ENCODE measurements at places on chromosomes 12 and 14.

- H3K4me1 ChIP-seq: peaks cover 9% of the 10 kb centered on the region
- H3K27ac ChIP-seq: no peak overlapping the region
- no peak overlapping the region for H3K4me3 ChIP-seq
- no peaks in the 10 kb centered on the region for H3K27me3 ChIP-seq
Measured at GRCh38 chr14:35159742-35160409, 37.5 kb downstream of the PRORP start.

DNA sequence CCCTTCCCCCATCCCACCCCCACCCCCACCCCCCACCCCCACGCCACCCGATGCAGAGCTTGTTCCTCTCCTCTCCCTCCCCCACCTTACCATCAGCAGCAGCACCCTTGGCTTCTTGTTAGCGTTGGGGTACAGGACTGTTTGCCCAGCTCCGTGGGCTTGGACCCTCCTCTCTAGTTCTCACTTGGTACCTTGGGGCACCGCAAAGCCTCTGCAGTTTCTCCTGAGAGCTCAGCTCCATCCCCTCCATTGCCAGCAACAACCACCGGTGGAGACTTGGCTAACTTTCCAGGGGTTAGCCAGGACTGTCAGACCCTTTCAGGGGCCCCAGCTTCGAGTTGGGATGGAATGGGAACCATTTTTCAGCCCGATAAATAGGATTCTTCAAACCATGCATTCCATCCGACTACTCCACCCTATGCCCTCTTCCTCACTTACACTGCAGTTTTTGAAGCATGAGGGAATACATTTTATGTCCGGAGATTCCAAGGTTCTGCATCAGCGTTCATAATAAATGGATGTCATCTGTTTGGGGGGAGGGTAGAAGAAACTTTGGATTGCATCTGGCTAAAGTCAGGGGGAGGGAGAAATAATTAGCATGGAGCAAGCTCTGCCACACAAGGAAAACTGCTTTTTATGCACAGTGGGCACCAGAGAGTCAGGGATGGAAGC lies 1.1 kb downstream of the SCN8A start:
- H3K36me3 ChIP-seq: no peaks in the 10 kb centered on the region
- H3K4me3 ChIP-seq: peak overlapping the region; percentile 87
- H3K27me3 ChIP-seq: peaks cover 54% of the 10 kb centered on the region
- peaks cover 15% of the 10 kb centered on the region for H3K4me1 ChIP-seq
- H3K27ac ChIP-seq: no peak overlapping the region
- no peak for DNase-seq

DNA sequence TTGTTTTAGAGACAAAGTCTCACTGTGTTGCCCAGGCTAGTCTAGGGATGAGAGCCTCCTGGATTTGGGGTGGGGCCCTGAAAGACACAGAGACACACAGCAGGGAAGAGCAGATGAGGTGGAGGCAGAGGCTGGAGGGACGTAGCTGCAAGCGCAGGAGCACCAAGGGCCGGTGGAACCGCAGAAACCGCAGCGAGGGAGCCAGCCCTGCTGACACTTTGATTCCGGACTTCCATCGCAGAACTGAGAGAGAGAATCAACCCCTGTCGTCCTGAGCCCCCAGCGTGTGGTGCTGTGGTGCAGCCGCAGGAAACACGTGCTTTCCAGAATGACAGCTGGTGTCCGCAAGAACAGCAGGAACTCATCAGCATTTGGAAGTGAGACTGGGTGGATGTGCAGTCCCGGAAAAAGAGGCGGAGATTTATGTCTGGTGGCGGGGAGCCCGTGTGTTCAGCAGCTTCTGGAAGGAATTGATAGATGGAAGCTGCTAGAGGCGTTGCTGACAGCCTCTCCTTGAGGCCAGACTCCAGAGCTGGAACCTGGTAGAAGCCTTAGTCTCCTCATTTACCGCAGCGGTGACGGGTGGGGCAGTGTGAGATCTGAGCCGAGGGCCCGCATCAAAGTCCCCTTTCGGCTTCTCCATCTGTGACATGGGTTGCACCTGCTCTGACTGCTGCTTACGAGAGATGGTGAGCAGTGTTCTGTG lies 21.9 kb upstream of the KLC1 start:
- H3K4me1 ChIP-seq: peaks cover 16% of the 10 kb centered on the region
- H3K36me3 ChIP-seq: peaks cover 11% of the 10 kb centered on the region
- peak overlapping the region; percentile 76 for H3K27ac ChIP-seq
- peak; percentile 46 for DNase-seq
- peak overlapping the region; percentile 76 for H3K4me3 ChIP-seq
- H3K27me3 ChIP-seq: peaks cover 53% of the 10 kb centered on the region

DNA sequence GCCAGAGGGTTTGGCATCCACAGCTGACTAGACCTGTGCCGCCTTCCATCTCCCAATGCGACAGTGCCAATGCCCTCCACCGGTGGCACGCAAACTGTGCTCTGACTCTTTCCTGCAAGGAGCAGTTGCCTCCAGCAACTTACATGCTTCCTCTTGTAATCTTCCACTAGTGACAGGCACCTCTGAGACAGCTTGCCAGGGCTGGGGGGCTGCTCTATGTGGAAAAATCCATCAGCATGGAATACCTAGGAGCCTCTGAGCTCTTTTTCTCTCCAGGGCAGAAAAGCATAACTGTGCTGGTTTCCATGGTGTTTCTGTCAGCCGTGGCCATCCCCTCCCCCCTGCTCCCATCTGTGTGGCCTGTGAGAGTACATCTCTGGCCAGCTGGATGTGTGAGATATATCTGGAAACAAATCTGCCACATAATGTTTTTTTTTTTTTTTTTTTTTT lies 110.6 kb downstream of the MYRFL start:
- no peaks in the 10 kb centered on the region for H3K27me3 ChIP-seq
- H3K4me1 ChIP-seq: no peaks in the 10 kb centered on the region
- no peak overlapping the region for H3K4me3 ChIP-seq
- H3K36me3 ChIP-seq: no peaks in the 10 kb centered on the region

DNA sequence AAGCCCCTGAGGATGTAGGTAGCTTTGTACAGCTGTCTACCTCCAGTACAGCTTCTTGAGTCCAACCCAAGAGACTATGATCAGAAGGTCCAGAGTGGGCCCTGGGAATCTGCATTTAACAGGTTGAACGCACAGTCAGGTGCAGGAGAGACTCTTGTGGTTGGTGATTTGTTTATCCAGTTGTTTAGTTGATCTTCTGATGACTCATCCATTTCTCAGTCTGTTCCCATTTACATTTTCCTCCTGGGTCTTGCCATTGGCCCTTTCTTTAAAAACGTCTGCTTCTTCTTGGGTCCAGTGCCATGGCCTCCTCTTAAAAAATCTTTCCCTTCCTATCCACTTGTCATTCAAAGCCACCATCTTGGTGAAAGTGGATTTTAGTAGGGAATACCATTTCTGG lies 734.2 kb downstream of the MED13L start:
- H3K27ac ChIP-seq: no peak overlapping the region
- H3K4me1 ChIP-seq: no peaks in the 10 kb centered on the region
- H3K27me3 ChIP-seq: no peaks in the 10 kb centered on the region
- no peak overlapping the region for H3K4me3 ChIP-seq
- DNase-seq: no peak
- no peaks in the 10 kb centered on the region for H3K36me3 ChIP-seq

DNA sequence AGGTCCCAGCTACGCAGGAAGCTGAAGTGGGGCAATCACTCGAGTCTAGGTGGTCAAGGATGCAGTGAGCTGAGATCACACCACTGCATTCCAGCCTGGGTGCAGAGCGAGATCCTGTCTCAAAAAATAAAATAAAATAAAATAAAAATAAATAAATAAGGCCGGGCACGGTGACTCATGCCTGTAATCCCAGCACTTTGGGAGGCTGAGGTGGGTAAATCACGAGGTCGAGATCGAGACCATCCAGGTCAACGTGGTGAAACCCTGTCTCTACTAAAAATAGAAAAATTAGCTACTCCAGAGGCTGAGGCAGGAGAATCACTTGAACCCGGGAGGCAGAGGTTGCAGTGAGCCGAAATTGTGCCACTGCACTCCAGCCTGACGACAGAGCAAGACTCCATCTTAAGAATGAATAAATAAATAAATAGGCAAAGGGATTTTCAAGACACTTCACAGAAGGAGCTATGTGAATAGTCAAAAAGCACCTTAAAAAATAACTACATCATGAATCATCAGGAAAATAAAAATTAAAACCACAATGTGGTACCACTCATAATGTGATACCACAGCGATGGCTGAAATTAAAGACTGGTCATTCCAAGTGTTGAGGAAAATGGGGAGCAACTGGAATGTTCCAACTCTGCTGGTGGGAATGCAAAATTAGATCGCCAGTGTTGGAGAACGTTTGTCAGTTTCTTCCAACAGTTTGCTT lies 92.9 kb upstream of the TBX3 start:
- DNase-seq: no peak
- no peaks in the 10 kb centered on the region for H3K36me3 ChIP-seq
- no peak overlapping the region for H3K27ac ChIP-seq
- no peaks in the 10 kb centered on the region for H3K4me1 ChIP-seq
- H3K27me3 ChIP-seq: peaks cover 3% of the 10 kb centered on the region
- H3K4me3 ChIP-seq: no peak overlapping the region

DNA sequence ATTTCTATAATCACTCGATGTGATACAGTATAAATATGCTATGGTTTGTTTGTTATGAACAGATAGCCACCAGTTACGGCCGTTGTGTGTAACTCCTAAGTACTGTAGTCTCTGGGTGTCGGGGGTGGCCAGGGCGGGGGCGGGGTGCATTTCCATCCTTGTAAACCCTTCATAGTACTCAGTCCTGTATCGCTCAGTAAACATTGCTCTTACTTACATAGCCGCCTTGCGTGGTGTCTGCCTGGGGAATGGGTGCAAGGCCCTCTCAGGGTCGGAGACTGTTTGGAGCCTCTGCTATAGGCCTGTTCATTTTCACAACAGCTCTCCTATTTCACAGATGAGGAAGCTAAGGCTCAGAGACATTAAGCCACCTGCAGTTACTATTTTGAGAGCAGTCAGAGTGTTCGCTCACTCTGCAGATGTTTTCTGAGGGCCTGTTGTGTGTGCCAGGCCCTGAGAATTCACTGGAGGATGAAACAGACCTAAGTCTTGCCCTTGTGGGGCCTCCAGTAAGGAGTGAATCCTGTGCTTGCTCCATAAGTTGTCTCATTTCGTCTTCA lies 42.5 kb downstream of the JDP2 start:
- H3K4me1 ChIP-seq: peaks cover 21% of the 10 kb centered on the region
- H3K27ac ChIP-seq: peak overlapping the region; percentile 78
- no peak for DNase-seq
- no peaks in the 10 kb centered on the region for H3K27me3 ChIP-seq
- H3K4me3 ChIP-seq: no peak overlapping the region
- peaks cover 20% of the 10 kb centered on the region for H3K36me3 ChIP-seq

- H3K4me1 ChIP-seq: peaks cover 31% of the 10 kb centered on the region
- DNase-seq: no peak
- H3K4me3 ChIP-seq: peak overlapping the region; percentile 80
- no peaks in the 10 kb centered on the region for H3K36me3 ChIP-seq
- peak overlapping the region; percentile 81 for H3K27ac ChIP-seq
- H3K27me3 ChIP-seq: no peaks in the 10 kb centered on the region
Measured at GRCh38 chr12:12788131-12788530, 2.7 kb downstream of the APOLD1 start.

- H3K27me3 ChIP-seq: peaks cover 9% of the 10 kb centered on the region
- DNase-seq: no peak
- peaks cover 10% of the 10 kb centered on the region for H3K4me1 ChIP-seq
Measured at GRCh38 chr12:48028541-48029431, 24.5 kb upstream of the COL2A1 start.

- no peak overlapping the region for H3K27ac ChIP-seq
- DNase-seq: no peak
- H3K4me3 ChIP-seq: no peak overlapping the region
Measured at GRCh38 chr14:100582496-100583165, 4.6 kb downstream of the BEGAIN start.

- H3K4me3 ChIP-seq: no peak overlapping the region
- H3K36me3 ChIP-seq: no peaks in the 10 kb centered on the region
- H3K27me3 ChIP-seq: no peaks in the 10 kb centered on the region
- H3K4me1 ChIP-seq: peaks cover 4% of the 10 kb centered on the region
Measured at GRCh38 chr12:32171211-32171610, 64.6 kb downstream of the BICD1 start.

- no peak for DNase-seq
- peaks cover 6% of the 10 kb centered on the region for H3K27me3 ChIP-seq
- H3K4me1 ChIP-seq: peaks cover 11% of the 10 kb centered on the region
Measured at GRCh38 chr12:67540920-67541624, 107.5 kb upstream of the DYRK2 start.

DNA sequence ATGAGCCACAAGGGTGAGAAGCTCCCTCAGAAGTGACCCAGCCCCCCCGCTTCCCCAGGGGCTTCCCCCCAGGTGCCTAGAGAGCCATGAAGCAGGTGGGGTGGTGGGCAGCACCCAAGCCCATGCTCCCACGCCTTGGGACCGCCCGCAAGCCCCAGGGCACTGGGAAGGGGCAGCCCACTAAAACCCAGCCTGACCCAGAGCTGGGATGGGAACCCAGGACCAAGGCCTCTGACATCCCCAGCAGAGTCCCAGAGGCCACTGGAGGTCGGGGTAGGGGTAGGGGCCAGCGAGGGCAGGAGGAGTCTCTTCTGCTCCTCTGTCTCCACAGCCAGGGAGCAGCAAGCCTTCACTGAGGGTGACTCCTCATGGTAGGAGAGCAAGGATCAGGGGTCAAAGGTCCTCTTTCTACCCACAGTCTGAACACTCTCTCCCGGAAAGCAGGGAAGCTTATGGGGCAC lies 86.5 kb upstream of the ZFP36L1 start:
- H3K36me3 ChIP-seq: no peaks in the 10 kb centered on the region
- no peaks in the 10 kb centered on the region for H3K4me1 ChIP-seq
- H3K4me3 ChIP-seq: no peak overlapping the region
- DNase-seq: no peak
- no peaks in the 10 kb centered on the region for H3K27me3 ChIP-seq

GRCh38 chr14:99707921-99708320 lies 23.8 kb downstream of the CYP46A1 start:
- DNase-seq: no peak
- H3K36me3 ChIP-seq: peaks cover 8% of the 10 kb centered on the region
- peaks cover 8% of the 10 kb centered on the region for H3K27me3 ChIP-seq
- H3K27ac ChIP-seq: no peak overlapping the region
- no peak overlapping the region for H3K4me3 ChIP-seq
- no peaks in the 10 kb centered on the region for H3K4me1 ChIP-seq

DNA sequence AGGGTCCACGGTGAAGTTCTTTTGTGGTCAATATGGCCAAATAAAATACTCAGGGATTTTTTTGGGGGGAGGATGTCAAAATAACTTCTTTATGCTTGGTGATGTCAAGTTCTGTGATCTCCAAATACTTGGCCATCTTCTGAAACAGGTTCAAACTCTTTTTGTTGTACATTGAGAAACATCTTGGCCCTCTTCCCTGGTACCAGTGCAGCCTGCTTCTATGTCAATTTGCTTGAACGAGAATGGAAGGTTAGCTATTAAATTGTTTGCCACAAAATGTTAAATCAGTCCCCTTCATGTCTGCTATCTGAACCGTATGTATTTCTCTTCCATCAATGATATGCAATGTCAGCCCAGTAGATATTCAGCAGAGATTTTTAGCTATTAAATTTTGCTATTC lies 6.1 kb upstream of the CRADD start:
- H3K27ac ChIP-seq: no peak overlapping the region
- H3K27me3 ChIP-seq: peaks cover 13% of the 10 kb centered on the region
- H3K36me3 ChIP-seq: peaks cover 4% of the 10 kb centered on the region
- peaks cover 9% of the 10 kb centered on the region for H3K4me1 ChIP-seq
- no peak overlapping the region for H3K4me3 ChIP-seq

GRCh38 chr12:126171937-126172559 lies 1106.8 kb downstream of the AACS start:
- H3K4me3 ChIP-seq: no peak overlapping the region
- no peaks in the 10 kb centered on the region for H3K27me3 ChIP-seq
- H3K27ac ChIP-seq: no peak overlapping the region

Data from stimulated activated naive B cell treated with anti-CD40 and anti-IgM and Interleukin-4, amounts not matched to agents 10 μg/mL and 1 μg/mL and 100 μg/mL, for 72 hours (primary cell).